ENCODE measurements at places on chromosomes 4 and X.

DNA sequence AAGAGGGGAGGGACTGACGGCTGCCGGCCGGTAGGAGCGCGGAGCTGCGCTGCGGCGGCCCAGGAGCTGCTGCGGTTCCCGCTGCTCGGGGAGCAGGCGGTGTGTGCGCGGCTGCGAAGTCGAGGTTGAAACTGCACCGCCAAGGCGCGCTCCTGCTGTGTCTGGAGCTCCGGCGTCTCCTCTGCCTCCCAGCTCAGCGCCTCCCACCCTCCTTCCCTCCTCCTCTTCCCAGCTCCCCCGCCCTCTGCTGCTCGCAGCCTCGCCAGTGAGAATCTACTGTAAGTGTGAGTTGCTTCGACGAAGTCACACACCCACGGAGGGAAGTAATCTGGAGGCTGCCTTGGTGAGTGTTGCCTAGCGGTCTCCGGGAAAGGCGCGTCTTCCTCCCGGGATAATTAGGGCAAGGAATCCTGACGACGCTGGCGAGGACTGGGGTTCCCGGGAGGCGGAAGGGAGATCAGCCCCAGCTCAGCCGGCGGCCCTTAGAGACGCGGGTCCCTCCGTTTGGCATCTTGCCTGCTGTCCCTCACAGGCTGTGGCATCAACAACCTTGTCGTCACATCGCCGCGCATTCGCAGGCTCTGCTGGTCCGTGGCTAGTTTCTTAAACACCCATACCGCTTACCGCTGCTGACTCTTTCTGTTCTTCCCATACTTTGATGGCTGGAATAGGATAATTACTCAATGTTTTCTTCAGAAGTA is at the start of gene EPHA5:
Gene EPHA5 (minus strand): TSS at position 159 of the 701 bp plus-strand sequence. CDS start 747 bp downstream, outside the sequence.
- DNase-seq: peak; percentile 51

- DNase-seq: peak; percentile 84
Measured at GRCh38 chrX:103214870-103215424, at the start of gene BEX4. BEX4 (plus strand) TSS chrX:103215108; CDS start chrX:103216154, 1,046 bp downstream.

DNA sequence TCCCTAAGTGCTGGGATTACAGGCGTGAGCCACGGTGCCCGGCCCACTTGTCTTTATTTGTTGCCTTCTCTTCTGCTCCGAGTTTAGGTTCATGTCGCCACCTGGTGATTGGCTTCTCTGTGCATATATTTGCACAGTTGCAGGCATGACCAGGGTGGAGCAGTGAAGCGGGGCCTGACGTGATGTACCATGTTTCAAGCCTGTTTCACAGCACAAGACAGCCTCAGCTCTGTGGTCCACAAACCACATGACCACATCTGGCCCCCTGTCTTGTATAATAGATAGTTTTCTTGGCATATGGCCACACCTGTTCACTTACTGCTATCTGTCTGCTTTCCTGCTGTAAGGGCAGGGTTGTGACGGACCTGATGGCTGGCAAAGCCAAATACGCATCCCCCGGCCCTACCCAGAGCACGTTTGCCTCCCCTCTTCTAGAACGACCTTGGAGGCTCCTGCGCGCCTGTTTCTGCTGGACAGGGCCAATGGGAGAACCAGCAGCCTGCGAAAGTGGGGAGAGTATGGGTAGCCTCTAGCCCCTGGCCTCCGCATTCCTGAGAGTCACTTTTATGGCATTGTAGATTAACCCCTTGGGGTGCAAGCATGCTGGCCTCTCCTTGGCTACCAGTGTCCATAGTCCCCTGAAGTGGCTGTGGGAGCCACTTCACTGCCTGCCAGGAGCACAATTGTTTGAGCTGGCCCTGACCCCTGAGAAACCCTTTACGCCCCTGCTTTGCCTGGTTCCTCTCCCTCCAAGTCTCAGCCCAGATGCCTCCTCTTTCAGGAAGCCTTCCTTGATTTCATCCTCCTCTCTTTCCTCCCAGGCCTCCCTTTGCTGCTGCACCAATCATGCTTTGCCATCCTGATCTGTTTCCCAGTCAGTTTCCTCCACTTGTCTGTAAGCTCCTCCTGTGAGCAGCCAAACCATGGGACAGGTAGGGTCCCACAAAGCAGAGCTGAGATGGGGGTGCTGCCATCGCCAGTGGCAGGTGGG is 6.0 kb upstream of the SH3TC1 start:
- no peak for DNase-seq

GRCh38 chr4:14254252-14254651 is 626.7 kb upstream of the BOD1L1 start:
- no peak for DNase-seq

DNA sequence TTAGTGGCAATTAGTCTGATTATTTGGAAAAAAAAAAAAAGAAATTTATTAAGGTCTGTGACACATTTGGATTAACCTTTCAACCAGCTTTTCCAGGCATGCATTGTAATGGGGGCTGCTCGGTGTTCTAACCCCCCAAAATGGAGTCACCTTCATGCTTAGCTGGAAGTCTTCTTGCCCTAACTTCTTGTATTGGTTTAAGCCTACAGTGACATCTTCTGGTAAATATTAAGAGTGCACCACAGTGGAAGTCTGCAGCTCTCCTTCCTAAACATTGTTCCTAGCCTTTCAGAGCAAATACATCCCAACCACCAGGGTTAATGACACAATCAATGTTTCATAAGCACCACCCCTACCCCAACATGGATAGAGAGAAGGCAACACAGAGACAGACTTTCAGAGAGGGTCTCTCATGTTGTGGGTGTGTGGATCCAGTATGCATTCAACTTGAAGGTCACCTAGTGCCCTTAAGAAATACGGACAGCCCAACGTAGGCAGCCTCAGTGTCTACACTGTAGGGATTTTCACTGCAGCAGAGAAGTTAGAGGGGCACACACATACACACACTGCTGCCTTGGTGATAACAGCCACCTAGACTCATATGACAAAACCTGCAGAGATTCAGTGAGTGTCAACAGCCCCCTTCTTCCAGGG is 142.9 kb upstream of the MBNL3 start:
- peak; percentile 16 for DNase-seq

- no peak for DNase-seq
Measured at GRCh38 chr4:118745357-118745756, 60.2 kb downstream of the METTL14 start.

- peak; percentile 1 for DNase-seq
Measured at GRCh38 chr4:42995343-42995944, 102.9 kb downstream of the GRXCR1 start.

DNA sequence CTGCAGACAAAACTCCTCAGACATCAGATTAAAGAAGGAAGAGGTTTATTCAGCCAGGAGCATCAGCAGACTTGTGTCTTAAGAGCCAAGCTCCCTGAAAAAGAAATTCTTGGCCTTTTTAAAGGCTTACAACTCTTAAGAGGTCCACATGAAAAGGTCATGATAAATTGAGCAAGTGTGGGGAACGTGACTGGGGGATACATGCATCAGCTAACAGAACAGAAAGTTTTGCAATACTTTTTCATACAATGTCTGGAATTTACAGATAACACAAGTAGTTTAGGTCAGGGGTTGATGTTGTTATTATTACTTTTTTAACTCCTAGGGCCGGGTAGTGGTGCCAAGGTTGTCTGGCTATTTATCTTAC is 55.6 kb upstream of the RBMX start:
- no peak for DNase-seq

DNA sequence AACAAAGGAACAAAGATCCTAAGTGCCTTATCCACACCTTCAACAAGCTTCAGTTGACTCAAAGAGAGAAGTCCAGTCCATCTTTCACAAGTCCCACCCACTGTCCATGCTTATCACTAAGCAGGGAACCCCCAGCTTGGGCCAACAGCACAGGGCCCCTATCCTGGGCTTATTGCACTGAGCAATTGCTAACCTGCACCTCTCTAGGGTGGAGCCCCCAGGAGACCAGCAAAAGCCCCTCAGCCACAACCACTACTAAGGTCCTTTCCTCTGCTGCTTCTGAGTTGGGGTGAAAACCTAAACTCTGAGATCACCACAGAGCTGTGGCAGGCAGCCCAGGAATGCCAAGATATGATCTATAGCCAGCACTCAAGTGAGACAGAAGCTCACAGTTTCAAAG is 96.7 kb upstream of the PBDC1 start:
- no peak for DNase-seq

- DNase-seq: no peak
Measured at GRCh38 chr4:139167774-139168444, 9.1 kb downstream of the ELF2 start.

- DNase-seq: no peak
Measured at GRCh38 chrX:9252182-9252581, 212.7 kb upstream of the TBL1X start.

DNA sequence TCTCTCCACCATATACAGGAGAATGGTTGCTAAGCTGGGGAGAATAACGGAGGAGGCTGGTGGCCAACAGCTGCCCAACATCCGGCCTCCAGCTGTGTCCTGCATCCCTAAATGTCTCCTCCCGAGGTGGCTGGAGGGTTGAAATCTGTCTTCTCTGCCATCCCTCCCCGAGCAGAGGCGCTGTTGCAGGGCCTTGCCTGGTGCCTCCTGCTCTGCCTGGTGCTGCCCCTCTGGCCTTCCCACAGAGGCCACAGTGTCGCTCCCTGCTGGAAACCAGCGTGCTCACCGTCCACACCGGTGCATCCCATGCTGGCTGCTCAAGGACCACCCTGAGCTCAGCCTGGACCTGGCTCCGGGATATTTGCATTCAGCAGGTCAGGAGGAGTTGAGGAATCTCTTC is 115.2 kb downstream of the ENPP6 start:
- no peak for DNase-seq

- no peak for DNase-seq
Measured at GRCh38 chr4:13399257-13399656, 84.9 kb downstream of the RAB28 start.
